ENCODE measurements at places on chromosomes 16 and 17. TPM values are rescaled to one million over a fixed set of nuclear protein-coding genes. Genes with fewer than 3 reads are reported as not detected.

Gene TGFB1I1
- 30.9 TPM for total RNA-seq

Gene XYLT1
- total RNA-seq = 0.26 TPM

Gene GRN
- total RNA-seq = 551 TPM

Gene ATAD5
- total RNA-seq = 1.1 TPM

Gene TNK1
- 2.3 TPM for total RNA-seq

Gene NME4
- total RNA-seq = 31.6 TPM

Gene ABCC12
- total RNA-seq = not detected

Gene STRADA
- total RNA-seq = 22.4 TPM

Gene PPM1E
- under 0.01 TPM for total RNA-seq

Gene DGKE
- total RNA-seq = 10.0 TPM

Gene ABCA6
- total RNA-seq = 17.1 TPM

Gene NHLRC4
- 2.3 TPM for total RNA-seq

Gene CCL8
- total RNA-seq = not detected
